ENCODE measurements at places on chromosomes 6 and 20.

DNA sequence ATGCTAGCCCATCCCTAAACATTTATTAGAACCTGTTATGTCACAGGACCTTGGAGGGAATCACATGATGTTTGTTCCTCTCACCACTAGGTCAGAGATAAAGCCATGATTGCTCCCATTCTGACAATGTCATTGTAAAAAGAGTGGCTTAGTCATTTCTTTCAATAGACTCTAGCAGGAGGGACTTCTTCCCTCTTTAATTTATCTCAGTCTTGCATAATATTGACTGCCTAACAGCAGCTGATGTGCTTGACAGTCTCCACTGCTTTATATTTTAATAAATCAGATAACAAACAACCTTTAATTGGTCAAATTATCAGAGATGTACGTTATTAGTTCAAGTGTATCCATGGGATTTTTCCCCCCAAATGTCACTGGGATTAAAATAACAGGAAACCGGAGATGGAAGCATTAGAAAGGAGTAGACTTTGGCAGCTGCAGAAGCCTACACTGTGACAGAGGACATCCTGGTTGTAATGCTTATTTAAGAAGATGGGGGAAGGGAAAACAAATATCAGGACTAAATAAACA, 39.6 kb downstream of the LAMA4 start:
- DNase-seq, result no peak

DNA sequence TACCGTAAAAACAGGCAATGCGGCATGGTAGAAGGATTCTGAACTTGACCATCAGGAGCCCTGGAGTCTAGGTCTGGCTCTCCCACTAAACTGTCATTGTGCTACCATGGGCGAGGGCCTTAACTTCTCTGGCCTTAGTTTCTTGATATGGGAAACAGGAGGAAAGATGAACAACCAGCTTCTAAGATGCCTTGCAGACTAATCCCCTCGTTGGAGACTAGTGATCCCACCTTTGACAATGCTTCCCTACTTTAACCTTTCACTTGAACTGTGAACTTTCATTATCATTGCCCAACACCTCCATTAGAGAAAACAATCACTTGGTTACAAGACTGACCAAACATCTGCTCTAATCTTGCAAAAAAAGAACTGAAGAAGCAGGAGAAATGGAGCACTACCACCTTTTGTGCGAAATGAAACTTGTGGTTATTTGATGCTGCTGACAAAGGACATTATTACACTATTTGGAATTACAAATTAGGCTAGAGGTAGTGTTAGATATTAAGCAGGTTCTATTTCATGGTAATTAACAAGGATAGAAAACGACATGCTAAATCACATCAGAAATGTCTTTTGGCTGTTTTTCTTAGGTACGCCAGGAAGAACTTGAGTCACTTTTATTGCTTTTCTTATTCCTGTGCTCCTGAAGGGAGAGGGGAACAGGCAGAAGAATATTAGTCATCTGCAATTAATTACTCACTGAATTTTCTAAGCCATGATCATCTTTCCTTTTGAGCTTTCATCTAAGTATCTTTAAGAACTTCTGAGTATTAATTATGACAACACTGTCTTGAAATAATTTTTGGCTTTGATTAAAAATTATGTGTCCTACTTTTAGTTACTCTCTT, 39.1 kb upstream of the ARHGAP18 start:
- no peak for DNase-seq

GRCh38 chr6:47308552-47309290, 984 bp downstream of the TNFRSF21 start:
- no peak for DNase-seq

- no peak for DNase-seq
Observed at GRCh38 chr6:156809034-156809433, 31.9 kb downstream of the ARID1B start.

Data from dorsolateral prefrontal cortex (tissue), 122 donors.